ENCODE measurements at places on chromosomes 11 and 22.

- DNase-seq, result no peak
These were observed 227.3 kb upstream of the ARHGAP42 start for GRCh38 chr11:100459811-100460210.

GRCh38 chr11:107598225-107599139 lies 7.5 kb downstream of the ELMOD1 start:
- DNase-seq, result no peak

DNA sequence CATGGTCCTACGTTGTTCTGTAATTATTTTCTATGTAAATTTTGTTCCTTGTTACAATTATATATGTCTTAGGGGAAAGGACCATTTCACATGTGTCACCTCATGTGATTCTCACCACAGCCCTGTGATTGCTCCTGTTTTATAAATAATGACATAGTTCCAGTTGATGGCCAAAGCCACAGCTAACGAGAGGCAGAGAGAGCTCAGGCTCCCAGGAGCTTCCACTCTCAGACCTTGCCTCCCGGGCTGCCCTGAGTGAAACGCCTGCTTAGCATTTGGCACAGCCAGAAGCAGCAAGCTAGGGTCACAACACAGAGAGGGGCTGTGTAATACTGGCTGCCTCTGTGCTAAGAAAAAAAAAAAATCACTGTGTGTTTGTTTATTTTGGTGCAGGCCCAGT lies 5.9 kb downstream of the TMEM121B start:
- no peak for DNase-seq

GRCh38 chr11:61256710-61257482 lies 15.9 kb downstream of the PGA5 start:
- DNase-seq, result no peak

- DNase-seq, result no peak
These were observed 447.0 kb upstream of the ARHGAP42 start for GRCh38 chr11:100240025-100240539.

DNA sequence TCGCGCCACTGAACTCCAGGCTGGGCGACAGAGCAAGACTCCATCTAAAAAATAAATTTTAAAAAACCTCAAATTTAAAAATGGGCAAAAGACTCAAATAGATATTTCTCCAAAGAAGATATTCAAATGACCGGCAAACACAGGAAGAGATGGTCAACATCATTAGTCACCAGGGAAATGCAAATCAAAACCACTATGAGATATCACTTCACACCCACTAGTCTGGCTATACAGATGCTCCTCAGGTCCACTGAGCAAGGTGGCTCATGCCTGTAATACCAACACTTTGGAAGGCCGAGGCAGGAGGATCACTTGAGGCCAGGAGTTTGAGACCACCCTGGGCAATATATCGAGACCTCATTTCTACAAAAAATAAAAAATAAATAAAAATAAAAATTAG lies 43.3 kb upstream of the SLC35C1 start:
- no peak for DNase-seq

DNA sequence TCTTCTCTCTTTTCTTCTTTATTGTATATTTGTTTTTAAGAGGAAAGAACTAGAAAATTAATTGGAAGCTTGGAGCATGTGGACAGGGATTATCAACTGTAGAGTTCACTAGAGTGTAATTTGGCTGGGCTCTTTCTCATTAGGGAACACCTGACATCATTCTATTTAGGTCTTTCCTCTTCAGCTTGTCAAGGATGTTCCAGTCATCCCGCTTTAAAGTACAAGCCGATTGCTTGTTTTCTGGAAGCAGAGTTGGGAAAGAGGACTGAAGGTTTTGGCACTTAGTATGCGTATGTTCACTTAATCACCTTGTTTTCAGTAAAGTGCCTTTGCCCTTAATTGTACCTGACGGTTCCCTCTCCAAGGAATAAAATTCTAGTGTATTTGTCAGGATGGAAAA lies 111.6 kb downstream of the WNT11 start:
- DNase-seq, result no peak
